GDM1 (cell line): ENCODE measurements at places on chromosomes 5 and 9.

GRCh38 chr5:1807451-1808185 lies 6.4 kb downstream of the NDUFS6 start:
- no peak for DNase-seq

DNA sequence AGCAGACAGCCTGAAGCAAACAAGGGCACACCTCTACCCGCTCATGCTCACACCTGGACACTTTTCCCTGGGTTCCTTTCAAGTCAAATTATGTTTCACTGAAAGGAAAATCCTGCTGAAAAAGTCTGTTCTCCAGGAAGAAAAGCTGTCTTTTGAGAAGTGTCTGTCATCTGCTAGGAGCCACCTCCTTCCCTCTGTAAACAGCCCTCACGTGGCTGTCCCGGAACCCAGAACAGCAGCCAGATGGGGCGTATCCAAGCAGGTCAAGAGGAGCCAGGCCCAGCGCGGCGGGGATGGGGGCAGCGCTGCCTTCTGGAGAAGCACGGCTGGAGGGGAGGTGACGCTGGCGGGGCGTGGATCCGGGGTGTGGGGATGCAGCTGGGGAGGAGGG lies at the start of gene PNPLA7:
TSS of gene PNPLA7 (minus strand) at position 172 of the 391 bp plus-strand sequence. CDS start 205 bp downstream, outside the sequence.
- peak; percentile 6 for DNase-seq

GRCh38 chr9:124297551-124297901 lies 39.8 kb downstream of the NEK6 start:
- no peak for DNase-seq

DNA sequence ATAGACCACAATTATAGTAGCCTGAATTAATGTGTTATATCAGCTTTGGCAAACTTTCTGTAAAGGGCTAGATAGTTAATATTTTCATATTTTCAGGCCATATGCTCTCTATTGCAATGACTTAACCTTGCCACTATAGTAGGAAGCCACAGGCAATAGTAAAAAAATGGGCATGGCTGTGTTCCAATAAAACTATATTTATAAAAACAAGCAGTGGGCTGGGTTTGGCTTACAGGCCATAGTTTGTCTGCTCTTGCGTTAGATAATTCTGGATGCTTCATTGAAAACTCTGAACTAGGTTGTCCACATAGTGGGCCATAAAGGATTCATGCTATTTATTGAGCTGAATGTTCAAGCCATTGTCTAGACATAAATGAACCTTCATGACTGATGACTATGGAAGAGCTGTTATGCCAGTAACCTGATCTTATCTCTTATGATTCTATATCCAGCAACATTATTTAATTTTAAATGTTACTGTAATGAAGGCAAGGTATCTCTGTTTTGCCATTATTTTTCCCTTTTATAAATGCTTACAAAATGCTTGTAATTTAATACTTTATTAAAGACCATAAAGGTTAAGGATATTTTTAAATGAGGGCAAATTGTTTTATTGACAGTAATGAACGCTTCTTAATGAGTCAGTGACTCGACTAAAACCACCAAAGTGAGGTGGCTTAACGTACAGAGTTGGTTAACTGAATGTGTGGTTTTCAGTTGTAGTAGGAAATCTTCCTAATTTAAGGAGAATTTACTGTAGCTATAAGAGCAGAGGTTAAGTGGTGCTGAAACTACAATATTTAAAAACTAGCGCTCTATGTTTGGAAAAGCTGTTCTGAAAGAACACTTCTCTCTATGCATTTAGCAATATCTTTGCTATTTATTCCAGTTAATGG lies 560.6 kb downstream of the PRR16 start:
- DNase-seq: no peak

DNA sequence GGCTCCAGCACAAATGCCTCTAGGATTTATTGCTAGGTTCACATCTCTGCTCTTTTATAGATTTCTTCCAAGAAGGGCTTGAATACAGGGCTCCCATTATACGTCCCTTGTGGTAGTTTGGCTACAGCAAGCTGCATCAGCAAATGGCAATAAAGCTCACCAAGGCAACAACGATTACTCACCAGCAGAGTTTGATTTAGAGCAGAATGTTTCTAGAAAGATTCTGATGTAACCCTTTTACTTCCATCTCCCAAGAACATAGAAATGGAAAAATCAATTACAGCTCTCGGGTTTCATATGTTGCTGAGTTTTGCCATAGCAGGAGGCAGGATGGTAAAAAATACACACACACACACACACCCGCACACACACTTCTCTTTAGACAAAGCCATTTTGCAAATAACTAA lies 124.2 kb upstream of the TNPO1 start:
- no peak for DNase-seq

DNA sequence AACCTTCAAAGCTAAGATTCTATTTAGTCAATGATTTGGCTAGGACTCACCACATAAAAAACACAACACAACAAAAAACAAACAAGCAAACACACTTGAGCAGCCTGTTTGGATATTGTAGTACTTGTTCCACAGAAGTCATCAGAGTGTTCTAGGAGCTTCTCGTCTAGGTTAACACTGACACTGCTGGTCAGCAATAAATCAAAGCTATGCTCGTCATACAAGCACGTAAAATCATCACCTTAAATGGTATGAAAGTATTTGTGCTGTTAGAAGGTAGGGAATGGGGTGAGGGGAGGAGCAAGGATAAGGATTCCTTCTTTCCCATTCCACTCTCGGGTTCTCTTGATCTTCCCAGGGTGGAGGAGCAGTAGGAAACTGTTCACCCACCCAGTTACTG lies 88.0 kb downstream of the ARL15 start:
- no peak for DNase-seq

- DNase-seq: no peak
These were observed 10.0 kb downstream of the NKD2 start for GRCh38 chr5:1018596-1018995.

- no peak for DNase-seq
These were observed 288.4 kb downstream of the EBF1 start for GRCh38 chr5:158811350-158811749.

GRCh38 chr5:69078921-69079540 lies 14.8 kb upstream of the SLC30A5 start:
- DNase-seq: no peak

DNA sequence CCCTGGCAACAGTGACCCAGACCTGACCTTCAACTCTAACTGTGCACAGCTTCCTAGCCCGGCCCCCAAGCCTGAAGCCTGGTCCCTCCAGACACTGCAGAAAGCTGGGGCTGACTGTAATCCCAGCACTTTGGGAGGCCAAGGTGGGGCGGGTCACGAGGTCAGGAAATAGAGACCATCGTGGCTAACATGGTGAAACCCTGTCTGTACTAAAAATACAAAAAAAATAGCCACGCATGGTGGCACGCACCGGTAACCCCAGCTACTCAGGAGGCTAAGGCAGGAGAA lies 35.9 kb downstream of the ADAMTS2 start:
- DNase-seq: no peak

DNA sequence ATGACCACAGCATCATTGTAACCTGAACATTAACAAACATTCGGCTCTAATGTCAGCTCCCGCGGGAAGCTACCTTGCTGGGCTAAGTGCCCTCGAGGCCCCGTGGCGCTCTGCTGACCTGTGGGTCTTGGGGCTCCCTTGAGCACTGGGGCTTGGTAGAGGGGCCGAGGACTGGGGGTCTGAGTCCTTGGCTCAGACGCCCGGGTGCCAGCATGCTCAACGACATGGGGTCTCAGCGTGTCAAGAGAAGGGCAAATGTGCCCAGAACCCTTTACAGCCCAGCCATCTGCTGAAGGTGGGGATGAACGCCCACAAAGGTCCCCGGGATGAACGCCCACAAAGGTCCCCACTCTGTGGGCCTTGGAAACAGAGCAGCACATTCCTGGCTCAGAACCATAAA lies 39.7 kb upstream of the SARDH start:
- no peak for DNase-seq

- no peak for DNase-seq
These were observed 613.7 kb downstream of the PRELID2 start for GRCh38 chr5:145221416-145221815.

DNA sequence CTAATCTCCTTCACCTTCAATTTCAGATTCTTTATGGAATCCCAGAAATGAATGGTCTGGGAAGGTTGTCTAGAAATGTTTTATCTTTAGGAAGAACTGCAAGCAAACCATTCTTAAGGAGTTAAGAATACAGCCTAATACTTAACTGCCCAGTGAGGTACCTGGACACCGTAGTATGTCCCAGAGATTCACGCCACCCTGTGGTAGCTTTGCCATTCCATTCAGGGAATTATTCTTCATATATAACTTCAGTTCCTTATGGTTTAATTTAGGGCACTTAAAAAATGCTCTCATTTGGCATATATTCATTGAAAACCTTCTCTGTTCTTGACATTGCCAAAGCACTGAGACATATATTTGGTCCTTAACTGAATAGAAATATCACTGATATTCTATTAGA lies 49.7 kb downstream of the ACTBL2 start:
- DNase-seq: no peak

- DNase-seq: no peak
These were observed 48.8 kb upstream of the GALNT10 start for GRCh38 chr5:154141745-154142221.

DNA sequence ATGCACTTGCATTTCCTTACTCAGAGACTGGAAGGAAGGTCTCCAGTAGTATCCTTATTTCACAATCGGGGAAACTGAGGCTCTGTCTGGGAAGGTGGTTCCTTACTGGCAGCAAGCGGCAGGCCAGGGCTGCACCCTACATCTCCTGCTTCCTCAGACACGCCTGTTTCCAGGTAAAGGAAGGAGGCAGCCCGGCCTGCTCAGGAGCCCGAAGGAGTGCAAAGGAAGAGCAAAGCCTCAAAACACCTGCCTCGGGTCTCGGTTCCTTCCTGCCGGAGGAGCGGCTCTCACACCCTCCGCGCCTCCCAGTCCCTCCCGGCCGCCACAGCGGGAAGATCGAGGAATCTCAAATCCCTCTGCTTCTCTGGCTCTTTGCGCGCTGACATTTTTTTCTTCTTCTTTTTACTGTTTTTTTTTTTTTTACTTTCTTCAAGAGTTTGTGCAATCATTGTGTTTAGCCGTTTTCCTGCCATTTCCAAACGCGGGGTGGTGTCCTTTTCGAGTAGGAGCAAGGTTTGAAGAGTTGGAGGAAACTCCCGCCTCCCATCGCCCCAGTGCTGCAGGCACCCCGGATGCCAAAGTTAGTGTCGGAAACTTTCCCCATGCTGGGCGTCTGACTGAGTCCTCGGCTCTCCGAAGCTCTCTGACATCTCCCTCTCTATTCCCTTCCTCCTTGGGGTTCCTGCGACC lies 1.0 kb downstream of the GGTA1 start:
- DNase-seq: no peak

GRCh38 chr9:27784847-27785713 lies 211.8 kb upstream of the C9orf72 start:
- DNase-seq: no peak

GRCh38 chr9:107087222-107087621 lies 195.9 kb upstream of the RAD23B start:
- no peak for DNase-seq
